ENCODE measurements at places on chromosomes 12 and 14. TPM values are rescaled to one million over a fixed set of nuclear protein-coding genes. Genes with fewer than 3 reads are reported as not detected.

Gene ZDHHC22
- total RNA-seq: not detected

Gene SIVA1
- 184 TPM for total RNA-seq

Gene HOXC11
- total RNA-seq: not detected

Gene SLC4A8
- total RNA-seq: 0.49 TPM

Data from cardiac atrium fibroblast (primary cell).